Activated CD8-positive, alpha-beta memory T cell treated with anti-CD3 and anti-CD28 coated beads for 1 hour (primary cell): ENCODE measurements at places on chromosomes 13 and 19.

DNA sequence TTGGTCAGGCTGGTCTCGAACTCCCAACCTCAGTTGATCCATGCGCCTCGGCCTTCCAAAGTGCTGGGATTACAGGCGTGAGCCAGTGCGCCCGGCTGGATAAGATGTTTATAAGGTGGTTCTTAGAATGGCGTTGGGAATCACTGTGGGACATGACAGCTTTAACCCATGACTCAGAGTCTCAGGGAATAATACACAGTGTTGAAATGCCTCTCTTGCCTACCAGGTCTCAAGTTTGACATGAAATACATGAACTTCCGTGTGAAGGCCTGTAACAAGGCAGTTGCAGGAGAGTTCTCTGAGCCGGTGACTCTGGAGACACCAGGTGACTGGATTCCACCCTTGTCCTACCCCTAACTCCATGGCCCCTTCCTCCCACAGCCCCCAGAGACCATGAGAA is 12.6 kb downstream of the FSD1 start:
- DNase-seq, result no peak

- no peak for DNase-seq
Measured at GRCh38 chr19:21850656-21851255, 14.8 kb upstream of the ZNF43 start.

DNA sequence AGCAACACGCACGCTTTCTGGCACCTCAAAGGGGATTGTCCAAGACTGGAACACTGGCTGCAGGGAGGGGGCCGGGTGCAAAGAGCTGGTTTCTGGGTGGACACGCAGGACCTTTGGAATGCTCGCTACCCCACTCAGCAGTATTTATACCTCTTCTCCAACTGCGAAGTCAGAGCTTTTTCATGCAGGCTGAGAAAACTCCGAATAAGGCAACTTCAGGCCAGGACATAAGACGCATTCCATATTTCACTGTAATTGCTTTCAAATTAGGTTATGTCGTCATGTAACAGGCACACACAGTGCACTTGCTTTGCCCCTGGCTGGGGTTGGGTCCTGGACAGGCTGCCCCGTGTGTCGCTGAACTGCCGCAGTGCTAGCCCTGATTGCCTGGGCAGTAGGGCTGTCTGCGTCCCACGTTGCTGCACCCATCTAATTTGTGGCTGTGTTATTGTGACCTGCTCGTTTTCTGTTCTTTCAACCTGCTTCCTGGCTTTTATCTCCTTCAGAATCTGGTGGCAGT is 44.5 kb downstream of the ACTN4 start:
- no peak for DNase-seq

- no peak for DNase-seq
Measured at GRCh38 chr19:14370169-14370939, 10.9 kb upstream of the ADGRE5 start.

DNA sequence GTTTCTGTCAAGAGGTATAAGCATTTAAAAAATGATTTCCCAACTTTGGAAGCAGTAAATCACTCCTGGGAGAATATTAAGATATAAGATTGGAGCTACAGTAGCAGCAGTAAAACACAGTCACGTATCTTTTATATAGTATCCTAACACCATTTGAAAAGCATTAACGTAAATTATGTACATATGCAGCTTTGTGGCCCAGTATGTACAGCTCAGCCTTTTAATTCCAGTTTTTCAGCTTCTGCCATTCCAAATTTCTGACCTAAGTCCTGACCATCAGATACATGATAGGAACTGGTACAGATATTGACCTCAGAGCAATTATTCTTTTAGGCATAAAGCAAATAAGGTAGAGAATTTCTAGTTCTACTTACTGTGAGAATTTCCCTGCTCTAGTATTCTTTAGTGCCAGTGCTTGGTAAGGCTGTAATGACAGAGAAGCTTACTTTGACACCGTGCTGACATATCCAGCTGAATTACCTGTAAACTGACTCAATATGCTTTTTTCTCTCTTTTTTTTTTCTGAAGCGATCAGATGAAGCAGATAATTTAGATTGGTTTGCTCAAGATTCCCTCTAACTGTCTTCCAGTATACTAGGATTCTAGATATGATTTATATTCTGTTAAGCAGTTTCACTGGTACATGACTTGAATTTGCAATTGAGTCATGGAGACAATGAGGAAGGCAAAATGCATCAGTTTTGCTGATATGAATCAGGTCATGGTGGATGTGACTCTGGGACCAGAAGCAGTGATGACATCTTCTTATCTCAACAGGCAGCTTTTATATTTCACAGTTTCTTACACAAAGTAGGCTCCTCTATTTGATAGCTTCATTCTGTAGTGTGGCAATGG is 703.6 kb downstream of the SLITRK6 start:
- DNase-seq, result no peak

DNA sequence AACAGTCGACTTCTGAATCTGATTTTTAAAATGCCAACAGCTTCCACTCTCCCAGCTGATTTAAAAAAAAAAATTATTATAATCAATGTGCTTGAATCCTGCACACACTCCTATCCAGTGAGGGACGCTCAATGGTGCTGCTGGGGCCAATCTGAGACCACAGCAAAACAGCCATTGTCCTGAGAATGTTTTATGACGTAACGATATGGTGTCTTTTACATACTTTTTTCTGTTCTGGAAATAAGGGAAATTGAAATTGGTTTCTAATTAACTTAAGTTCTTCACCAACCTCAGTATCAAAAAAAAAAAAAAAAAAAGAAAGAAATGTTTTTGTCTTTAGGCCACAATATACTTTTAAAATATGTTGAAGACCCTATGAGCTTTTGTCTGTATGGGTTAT is 66.1 kb upstream of the SOX1 start:
- DNase-seq, result no peak

DNA sequence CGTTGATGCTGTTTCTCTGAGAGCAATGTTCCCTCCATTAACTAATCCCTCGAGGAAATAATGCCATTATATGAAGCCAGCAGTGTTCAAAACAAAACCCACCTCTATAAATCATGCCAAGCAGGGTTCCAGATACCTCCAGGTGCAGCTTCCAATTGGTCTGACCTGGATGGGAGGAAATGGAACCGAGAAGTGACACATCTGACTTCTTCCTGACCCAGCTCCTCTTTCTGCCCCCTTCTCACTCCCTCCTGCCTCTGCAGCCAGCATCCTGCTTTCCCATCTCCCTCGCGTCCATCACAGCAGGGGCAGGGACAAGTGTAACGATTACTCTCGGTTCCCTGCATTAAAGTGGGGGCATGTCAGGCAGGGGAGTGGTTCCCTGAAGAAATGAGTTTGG is 37.5 kb downstream of the HSPH1 start:
- DNase-seq, result no peak

- no peak for DNase-seq
Measured at GRCh38 chr13:93270769-93271742, 44.4 kb downstream of the GPC6 start.

DNA sequence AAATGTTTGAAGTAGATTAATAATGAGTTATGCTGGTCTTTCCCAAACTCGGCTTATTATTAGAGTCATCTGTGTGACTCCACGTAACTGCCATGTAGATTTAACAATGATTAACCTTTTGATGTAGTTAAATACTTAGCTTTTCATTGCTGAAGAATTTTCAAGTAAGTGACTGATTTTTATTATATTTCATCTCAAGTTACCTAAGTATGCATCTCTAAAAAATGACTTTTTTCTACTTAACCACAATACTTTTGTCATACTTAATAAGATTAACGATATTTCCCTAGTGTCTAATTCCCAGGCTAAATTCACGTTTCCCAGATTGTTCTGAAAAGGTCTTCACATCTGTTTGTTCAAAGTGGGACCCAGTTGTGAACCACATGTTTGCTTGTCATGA is 17.8 kb downstream of the BIVM start:
- no peak for DNase-seq

- DNase-seq, result no peak
Measured at GRCh38 chr13:90806016-90806615, 541.4 kb upstream of the MIR17HG start.

- no peak for DNase-seq
Measured at GRCh38 chr13:101292711-101293110, 123.6 kb downstream of the NALCN start.
